Non-pigmented ciliary epithelial cell (primary cell): ENCODE measurements at places on chromosomes 7 and 10.

DNA sequence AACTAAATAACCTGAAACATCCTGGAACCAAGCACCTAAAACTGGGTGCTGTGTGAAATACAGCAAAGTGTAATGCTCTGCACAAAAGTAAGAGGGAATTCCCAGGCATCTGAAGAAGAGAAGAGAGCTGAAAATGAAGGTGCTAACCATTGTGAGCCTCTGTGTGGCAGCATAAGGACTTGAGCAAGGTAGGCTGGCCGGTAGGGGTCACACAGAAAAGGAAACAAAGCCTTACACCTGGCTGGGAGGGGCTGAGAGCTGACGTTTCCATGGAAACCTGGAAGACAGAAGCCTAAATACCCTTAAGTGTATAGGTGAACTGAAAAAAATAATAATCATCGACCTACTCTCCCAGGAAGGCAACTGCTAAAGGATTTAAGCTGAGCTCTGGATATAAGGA lies 48.6 kb downstream of the CUL1 start:
- DNase-seq, result no peak

- DNase-seq, result no peak
These were observed 250.2 kb downstream of the ELFN1 start for GRCh38 chr7:1920266-1920681.

DNA sequence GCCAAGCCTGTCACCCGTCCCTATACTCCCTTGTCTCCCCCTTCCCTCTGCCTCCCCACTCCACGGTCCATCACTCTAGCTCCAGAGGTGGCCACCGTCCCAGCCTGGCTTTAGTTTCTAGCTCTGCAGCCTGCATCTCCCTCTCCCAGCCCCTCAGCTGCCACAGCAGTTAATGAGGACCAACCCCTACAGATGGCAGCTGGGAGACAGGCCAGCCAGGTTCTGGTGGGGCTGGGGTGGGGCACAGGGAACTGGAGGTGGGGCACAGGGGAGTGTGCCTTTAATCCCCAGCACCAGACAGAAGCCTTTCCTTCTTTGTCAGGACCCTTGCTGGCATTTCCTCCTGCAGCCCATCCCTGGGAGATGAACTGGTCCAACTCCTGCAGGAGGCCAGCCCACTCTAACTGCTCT lies 21.1 kb downstream of the UNC5B start:
- no peak for DNase-seq

GRCh38 chr10:116274064-116274904 lies 1.3 kb upstream of the GFRA1 start:
- no peak for DNase-seq
